RKO (cell line): ENCODE measurements at places on chromosomes 2 and 18.

DNA sequence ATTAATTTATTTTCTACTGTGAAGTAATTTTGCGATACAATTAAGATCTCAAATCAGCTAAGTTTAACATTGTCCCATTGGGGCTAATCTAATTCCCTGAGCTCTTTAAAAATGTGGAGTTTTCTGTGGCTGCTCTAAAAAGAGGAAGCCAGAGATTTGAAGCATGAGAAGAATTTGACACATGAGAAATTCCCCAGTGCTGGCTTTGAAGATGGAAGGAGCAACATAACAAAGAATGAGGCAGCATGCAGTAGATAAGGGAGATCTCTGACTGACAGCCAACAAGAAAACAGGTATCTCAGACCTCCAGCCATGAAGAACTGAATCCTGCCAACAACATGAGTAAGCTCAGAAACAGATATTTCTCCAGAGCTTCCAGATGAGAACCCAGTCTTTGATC, 308.4 kb downstream of the ZNF804A start:
- DNase-seq: no peak

DNA sequence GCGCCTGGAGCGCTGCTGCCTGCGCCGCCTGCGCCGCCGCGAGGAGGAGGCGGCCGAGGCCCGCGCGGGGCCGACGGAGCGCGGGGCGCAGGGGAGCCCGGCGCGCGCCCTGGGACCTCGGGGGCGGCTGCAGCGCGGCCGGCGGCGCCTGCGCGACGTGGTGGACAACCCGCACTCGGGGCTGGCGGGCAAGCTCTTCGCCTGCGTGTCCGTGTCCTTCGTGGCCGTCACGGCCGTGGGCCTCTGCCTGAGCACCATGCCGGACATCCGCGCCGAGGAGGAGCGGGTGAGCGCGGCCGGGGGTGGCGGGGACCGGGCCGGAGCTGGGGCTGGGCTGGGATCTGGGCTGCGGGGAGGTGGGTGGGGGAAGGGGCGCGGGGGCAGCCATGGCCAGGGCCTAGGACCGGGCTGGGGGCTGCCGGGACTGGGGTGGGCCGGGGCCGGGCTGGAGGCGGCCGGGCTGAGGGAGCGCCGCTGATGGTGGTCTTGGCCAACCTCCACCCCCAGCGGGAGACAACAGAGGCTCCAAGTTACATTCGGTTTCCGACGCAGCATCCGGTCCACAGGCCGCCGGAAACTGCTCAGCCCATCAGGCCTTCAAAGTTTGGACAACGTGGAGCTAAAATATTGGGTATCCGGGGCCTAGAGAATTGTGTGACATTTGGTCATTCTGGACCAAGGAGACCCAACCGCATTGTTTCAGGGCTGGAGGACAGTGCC, 66.4 kb downstream of the KCNG2 start:
- DNase-seq: no peak

DNA sequence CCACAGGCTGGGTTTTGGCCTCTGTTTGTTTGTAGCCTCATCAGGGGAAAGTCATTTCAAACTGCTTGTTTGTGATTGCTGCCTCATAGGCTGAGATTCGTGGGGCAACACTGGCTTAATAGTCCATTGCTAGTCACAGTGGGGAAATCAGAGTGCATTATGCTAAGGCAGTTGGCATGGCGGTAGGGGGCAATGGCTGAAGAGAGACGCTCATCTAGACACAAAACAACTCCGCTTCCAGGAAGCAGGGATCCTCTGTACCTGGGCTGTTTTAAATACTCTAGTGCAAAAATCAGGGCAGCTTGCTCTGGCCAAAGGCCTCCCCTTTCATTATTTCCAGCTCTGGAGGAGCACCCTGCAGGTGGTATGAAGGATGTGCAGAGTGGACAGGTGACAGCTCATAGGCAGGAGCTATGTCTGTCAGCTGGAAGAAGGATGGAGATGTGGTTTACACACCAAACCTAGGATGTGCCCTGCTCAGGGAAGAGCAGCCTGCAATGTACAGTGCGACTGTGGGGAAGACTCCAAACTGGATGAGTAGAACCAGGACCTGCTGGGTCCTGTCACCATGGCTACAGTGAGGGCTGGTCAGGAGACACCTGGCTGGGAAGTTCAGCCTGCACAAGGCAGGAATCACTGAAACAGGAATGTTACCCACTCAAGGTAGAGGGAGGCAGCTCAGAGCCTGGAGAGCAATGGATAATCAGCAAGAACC, 234.3 kb downstream of the CLIP4 start:
- no peak for DNase-seq

DNA sequence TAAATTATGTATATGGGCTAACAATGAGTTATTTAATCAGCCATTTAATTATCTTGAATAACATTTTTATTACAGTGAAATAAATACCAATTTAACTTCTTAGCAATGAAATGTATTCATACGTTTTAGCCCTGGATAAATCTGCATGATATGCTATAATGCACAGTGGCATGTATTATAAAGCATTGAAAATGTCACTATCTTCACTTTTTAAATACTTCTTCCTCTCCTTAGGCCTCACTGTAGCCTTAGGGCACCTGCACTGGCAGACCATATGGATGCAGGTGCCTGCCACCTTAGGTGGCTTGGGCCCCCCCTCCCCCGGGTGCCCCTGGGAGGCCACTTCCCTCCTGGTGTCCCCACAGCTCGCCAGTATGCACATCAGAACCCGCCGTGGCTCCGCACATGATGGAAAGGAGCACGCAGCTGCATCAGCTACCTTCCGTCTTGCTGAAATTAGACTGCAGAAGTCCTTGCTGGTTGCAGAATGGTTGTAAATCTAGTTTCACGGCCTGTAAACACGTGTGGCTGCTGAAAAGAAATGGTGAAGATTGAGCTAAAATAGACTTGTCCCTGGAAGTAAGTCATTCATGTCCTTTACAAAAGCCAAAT, 56.7 kb downstream of the ADI1 start:
- DNase-seq: no peak

DNA sequence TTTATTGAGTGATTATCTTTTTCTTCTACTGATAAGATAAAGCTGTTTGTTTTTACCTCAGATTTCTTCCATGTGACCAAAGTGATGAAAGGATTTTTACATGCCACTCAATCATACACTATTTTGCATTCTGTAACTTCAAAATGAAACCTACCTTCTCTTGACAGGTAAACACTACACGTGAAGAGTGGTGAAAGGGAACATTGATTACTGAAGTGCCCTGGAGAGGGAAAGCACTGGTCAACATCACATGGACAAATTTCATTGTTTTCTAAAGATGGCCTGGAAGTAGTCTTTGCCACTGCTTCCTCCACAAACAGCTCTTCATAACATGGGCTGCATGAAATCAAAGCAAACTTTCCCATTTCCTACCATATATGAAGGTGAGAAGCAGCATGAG, 120.1 kb downstream of the HIBCH start:
- no peak for DNase-seq

GRCh38 chr2:56222481-56222880, 38.7 kb downstream of the CCDC85A start:
- no peak for DNase-seq

DNA sequence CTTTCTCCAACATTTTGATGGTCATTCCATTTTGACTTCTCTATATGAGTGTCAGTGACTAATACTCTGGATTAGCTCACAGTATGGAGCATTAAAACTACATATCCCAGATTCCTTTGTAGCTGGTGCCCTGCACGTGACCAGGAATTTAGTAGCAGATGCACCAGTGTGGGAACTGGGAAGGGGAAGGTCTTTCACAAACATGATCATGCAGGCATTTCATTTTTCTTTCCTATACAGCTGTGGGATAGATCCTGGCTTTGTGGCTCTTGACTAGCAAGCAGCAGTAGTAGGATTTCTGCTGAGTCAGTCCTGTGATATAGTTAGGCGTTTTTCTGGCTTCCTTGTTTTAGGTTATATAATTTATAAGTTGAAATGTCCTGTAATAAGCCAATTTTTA, 971.0 kb upstream of the CDH2 start:
- peak; percentile 77 for DNase-seq

DNA sequence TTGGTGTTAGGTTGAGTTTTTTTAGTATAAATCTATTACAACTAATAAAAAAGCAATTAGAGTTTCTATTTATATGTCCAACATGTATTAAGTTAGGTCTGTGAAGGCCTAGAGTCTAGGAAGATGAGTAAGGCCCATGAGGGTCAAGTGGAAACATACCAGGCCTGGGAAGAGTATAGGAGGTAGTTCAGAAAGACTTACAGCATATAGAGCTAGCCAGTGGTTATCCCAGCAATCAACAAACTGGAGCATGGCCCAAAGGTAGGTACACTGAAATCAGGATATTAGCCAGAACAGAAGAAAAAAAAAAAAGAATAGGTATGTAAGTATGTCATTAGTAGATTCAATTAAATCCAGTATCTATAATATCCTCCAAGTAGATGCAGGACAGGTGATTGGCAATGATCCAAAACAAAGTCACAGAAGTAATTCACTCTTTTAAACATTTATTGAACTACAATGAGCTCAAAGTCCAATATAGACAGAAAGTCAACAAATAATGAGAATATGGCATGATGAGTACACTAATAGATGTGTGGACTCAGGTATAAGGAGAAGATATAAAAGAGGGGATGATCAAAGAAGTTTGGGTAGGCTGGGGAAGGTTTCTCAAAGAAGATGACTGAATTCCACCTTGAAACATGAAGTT, 70.3 kb downstream of the IKZF2 start:
- DNase-seq: no peak

- DNase-seq: no peak
Observed at GRCh38 chr2:126934809-126935208, 36.1 kb downstream of the TEX51 start.

- DNase-seq: no peak
Observed at GRCh38 chr2:27715318-27716210, 51.9 kb downstream of the SLC4A1AP start.

DNA sequence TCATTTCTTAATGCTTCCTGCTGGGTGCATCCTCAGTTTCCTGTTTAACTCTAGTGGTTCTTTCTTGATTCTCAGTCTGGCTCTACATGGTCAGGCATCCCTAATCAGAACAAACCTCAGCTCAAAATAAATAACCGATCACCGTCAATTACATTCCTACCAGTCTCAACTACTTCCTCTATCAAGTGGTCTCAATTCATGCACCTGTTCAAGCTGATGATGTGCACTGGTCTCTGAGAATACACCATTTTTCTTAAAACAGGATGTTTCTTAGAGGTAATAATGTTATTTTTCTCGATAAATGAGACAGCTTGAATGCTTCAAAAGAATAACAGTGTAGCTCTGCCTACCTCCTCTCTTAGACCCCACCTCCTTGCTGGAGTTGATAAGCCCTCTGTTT, 420.9 kb downstream of the SOCS6 start:
- no peak for DNase-seq

- DNase-seq: no peak
Observed at GRCh38 chr18:60090170-60090569, 190.4 kb downstream of the PMAIP1 start.

GRCh38 chr18:78540636-78541529, 438.7 kb upstream of the SALL3 start:
- no peak for DNase-seq

GRCh38 chr2:231102772-231103171, 22.1 kb downstream of the HTR2B start:
- DNase-seq: no peak

DNA sequence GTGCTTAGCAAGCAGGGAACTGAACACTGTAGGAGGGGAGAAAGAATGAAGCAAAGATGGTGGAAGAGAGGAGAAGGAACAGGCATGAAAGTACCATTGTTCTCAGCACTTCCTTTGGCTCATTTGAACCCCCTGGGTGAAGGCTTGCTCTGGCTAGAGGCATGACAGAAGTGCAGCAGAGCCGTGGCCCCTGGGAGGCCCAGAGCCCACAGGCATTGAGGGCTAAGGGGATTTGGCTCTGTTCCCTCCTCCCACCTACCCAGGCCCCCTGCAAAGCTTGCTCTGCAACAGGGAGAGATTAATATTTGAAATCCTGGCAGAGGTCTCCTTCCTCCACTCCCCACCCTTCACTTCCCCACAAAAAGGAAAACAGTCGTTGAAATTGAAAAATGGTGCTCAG, 262.6 kb downstream of the CELF4 start:
- no peak for DNase-seq
